Esophagus muscularis mucosa (tissue), 4 donors: ENCODE measurements at places on chromosomes 2 and 18.

GRCh38 chr2:233676046-233676445, 4.3 kb downstream of the UGT1A9 start:
- no peaks in the 10 kb centered on the region for H3K27me3 ChIP-seq
- no peaks in the 10 kb centered on the region for H3K4me1 ChIP-seq
- no peak overlapping the region for H3K4me3 ChIP-seq
- H3K27ac ChIP-seq = no peak overlapping the region
- no peaks in the 10 kb centered on the region for H3K36me3 ChIP-seq
- no peak for DNase-seq

- no peak overlapping the region for H3K27ac ChIP-seq
- peaks cover 9% of the 10 kb centered on the region for H3K36me3 ChIP-seq
- DNase-seq = no peak
- H3K4me3 ChIP-seq = no peak overlapping the region
- no peaks in the 10 kb centered on the region for H3K27me3 ChIP-seq
These were observed 117.0 kb downstream of the NFATC1 start for GRCh38 chr18:79512461-79513380.

DNA sequence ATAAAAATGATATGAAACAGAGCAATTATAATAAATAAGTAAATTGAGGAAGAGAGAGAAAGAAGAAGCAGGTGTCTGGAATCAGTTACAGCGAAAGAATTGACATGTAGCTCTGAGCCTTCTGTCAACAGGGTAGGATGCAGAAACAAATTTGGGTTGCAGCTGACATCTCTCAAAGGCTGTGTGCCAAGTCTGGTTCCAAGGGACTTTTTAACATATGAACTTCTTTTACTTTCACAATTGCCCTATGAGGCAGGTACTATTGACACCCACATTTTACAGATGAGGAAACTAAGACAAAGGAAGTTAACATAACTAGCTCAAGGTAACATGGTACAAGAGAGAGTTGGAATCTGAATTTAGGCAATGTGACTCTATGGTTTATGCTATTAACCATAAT, 260.0 kb downstream of the ASXL3 start:
- no peaks in the 10 kb centered on the region for H3K36me3 ChIP-seq
- H3K27ac ChIP-seq = no peak overlapping the region
- H3K27me3 ChIP-seq = no peaks in the 10 kb centered on the region
- H3K4me1 ChIP-seq = no peaks in the 10 kb centered on the region

GRCh38 chr2:105519516-105519915, 120.7 kb upstream of the FHL2 start:
- peaks cover 23% of the 10 kb centered on the region for H3K4me1 ChIP-seq
- no peak overlapping the region for H3K4me3 ChIP-seq
- no peaks in the 10 kb centered on the region for H3K36me3 ChIP-seq
- H3K27ac ChIP-seq = no peak overlapping the region
- no peak for DNase-seq

DNA sequence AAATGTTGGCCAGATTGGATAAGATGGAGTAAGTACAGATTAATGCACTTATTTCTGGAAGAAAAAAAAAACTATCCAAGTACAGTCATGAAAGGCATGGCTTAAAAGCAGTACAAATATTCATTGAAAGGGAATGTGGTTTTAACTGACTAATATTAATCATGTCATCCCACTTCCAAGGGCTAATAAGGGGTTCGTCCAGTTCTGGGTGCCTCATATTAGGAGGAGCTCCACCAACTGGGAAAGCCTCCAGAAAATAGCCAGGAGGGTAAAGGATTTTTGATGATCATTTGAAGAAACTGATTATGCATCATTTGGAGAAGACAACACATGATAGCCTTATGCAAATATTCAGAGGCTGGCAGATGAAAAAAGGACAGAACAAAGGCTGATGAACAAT, 115.2 kb upstream of the ARL5A start:
- peaks cover 9% of the 10 kb centered on the region for H3K4me1 ChIP-seq
- H3K27me3 ChIP-seq = no peaks in the 10 kb centered on the region
- no peaks in the 10 kb centered on the region for H3K36me3 ChIP-seq
- H3K27ac ChIP-seq = no peak overlapping the region
- DNase-seq = no peak

DNA sequence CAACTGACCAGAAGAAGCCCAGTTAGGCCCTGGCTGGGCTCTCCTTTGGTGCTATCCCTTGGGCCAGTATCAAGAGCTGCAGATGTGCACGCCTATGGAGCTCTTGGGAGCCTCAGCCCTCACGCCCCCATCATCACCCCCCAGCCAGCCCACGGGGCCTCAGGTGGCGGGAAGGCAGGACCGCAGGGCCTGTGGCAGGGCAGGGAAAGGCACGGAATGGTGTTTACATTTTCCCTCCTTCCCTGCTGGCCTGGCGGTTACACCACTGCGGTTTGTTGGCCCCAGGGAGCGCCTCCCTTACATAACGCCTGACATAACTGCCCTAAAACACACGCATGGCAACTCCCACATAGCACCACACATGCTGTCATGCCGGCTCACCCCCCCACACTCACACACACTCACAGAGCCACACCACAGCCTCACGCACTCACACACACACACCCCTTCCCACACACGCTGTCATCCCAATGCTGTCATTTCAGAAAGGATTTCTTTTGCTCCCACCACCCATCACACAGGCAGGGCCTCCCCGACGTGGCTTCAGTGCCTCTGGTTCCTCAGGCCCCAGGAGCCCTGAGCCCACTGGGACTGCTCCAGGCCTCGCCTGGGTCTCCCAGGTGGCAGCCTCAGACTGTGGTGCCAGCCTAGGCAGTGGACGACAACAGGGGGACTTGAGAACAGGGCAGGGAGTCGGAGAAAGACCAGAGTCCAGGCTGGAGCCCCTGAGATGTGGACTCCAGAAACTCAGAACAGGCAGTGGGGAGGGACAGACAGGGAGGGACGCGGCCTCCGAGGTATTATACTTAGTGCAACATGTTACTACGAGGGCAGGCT, 15.7 kb downstream of the ZFP36L2 start:
- DNase-seq = no peak
- H3K36me3 ChIP-seq = no peaks in the 10 kb centered on the region
- peaks cover 22% of the 10 kb centered on the region for H3K4me1 ChIP-seq
- no peaks in the 10 kb centered on the region for H3K27me3 ChIP-seq
- no peak overlapping the region for H3K4me3 ChIP-seq

DNA sequence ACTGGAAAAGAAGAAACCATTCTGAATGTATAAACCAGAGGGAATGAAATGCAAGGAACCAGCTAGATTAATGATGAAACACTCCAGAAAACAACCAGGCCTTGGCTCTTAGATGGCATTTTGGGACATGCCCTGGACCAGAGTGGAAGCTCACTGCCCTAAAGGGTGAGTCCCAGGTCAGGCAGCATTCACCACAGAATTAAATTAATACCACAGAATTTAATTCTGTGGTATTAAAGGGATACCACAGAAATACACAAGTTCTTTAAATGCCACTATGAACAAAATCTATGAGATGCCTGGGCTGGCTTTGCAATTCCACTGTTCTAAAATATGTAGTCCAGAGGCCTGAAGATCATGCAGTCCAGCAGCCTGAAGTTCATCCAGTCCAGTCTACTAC, 122.3 kb upstream of the KYNU start:
- no peak overlapping the region for H3K4me3 ChIP-seq
- no peaks in the 10 kb centered on the region for H3K36me3 ChIP-seq
- H3K4me1 ChIP-seq = no peaks in the 10 kb centered on the region
- H3K27ac ChIP-seq = no peak overlapping the region
- DNase-seq = no peak

GRCh38 chr18:53253789-53254188, 913.8 kb downstream of the DCC start:
- DNase-seq = no peak
- H3K36me3 ChIP-seq = no peaks in the 10 kb centered on the region
- H3K27me3 ChIP-seq = no peaks in the 10 kb centered on the region
- H3K27ac ChIP-seq = no peak overlapping the region
- H3K4me1 ChIP-seq = no peaks in the 10 kb centered on the region

DNA sequence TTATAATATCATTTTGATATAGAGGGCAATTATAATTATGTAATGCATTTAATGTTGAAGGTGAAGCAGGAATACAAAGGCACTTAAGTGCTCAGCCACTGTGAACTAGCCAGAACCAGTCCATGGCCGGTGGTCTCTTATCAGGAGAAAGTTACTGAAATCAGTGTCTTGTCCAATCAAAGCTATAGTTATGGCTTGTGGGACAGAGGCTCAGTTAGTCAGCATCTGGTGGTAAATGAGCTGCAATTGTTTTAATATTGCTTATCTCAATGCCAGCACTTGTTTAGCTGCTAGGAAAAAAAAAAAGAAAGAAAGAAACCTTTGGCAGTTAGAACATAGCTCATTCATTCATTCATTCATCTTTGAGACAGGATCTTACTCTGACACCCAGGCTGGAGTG, 3.8 kb upstream of the ALS2 start:
- no peak overlapping the region for H3K27ac ChIP-seq
- peaks cover 16% of the 10 kb centered on the region for H3K4me1 ChIP-seq
- DNase-seq = no peak
- no peaks in the 10 kb centered on the region for H3K27me3 ChIP-seq
- H3K4me3 ChIP-seq = no peak overlapping the region

DNA sequence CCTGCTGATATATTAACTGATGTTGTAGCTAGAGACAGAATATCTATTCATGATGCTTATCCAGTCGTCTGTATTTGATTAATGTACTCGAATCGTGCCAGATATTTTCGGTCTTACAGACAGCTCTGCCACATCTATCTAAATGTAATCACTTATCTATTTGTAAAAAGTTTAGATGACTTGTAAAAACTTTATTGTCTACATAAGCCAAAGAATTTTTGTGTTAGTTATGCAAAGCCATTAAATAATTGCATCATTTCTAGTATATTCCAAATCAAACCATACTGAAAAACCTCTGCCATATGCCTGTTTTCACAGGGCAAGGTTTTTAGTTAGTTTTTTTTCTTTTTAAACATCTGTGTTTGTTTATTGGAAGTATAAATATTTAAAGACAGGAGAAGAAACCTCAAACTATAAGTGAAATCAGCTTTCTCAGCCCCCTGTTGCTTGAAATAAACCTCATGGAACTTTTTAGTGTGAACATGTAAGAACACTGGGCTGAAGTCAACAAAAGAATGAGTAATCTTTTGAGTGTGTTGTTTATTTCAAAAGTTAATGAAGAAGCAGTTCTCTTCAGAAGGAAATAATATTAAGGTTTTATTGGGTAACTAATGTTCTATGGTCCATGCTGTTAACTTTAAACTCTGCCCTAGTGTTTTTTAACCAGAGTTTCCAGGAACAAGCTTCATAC, 657.6 kb upstream of the SYT4 start:
- H3K27ac ChIP-seq = peak overlapping the region; percentile 20
- H3K4me3 ChIP-seq = no peak overlapping the region
- DNase-seq = no peak
- no peaks in the 10 kb centered on the region for H3K36me3 ChIP-seq
- peaks cover 24% of the 10 kb centered on the region for H3K4me1 ChIP-seq

DNA sequence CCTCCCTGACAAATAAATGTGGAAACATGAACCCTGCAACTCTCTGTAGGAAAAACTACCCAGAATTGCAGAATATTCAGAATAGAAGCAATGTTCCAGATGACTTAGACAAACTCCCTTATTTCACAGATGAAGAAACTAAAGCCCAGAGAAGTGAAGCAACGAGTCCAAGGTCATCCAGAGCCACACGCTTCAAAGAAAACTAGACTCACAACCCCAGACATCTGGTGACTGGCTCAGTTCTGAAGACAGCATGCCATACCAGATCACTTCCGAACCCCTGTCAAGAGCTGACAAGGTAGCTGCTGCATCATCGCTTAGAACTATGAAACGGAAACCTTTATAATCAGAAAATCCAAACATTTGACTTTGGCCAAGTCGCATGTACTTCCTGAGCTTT, 101.3 kb downstream of the PID1 start:
- H3K4me3 ChIP-seq = no peak overlapping the region
- no peak overlapping the region for H3K27ac ChIP-seq
- no peaks in the 10 kb centered on the region for H3K27me3 ChIP-seq
- no peaks in the 10 kb centered on the region for H3K4me1 ChIP-seq

DNA sequence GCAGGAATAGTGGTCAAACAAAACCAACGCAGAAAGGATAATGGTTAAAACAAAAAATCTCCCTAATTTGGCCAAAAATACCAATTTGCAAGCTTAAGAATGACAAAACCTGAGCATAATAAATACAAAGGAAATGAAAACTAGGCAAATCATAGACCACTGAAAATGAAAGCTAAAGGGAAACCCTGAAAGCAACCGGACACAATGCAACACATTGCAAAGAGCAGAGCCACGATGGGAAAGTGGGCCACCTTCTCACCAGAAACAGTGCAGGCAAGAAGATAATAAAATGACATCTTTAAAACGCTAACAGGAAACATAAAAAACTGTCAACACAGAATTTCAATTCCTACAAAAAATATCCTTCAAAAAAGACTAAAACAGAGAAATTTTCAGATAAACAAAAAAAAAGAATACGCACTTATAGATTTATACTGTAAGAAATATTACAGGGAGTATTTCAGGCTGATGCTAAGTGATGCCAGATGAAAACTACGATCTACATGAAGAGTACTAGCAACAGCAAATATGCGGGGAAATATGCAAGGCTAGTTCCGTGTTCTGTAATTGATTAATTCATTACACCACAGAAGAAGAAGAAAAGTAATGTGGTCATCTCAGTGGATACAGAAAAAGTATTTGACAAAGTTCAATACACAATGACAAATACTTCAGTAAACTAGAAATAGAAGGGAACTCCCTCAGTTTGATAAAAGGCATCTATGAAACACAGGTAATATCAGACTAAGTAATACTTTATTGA, 239.5 kb downstream of the L3MBTL4 start:
- H3K4me3 ChIP-seq = no peak overlapping the region
- no peak for DNase-seq
- H3K4me1 ChIP-seq = no peaks in the 10 kb centered on the region
- no peak overlapping the region for H3K27ac ChIP-seq
- H3K27me3 ChIP-seq = no peaks in the 10 kb centered on the region

- H3K27ac ChIP-seq = no peak overlapping the region
- H3K4me3 ChIP-seq = no peak overlapping the region
- H3K36me3 ChIP-seq = no peaks in the 10 kb centered on the region
- no peak for DNase-seq
- no peaks in the 10 kb centered on the region for H3K4me1 ChIP-seq
These were observed 279.7 kb downstream of the MBD2 start for GRCh38 chr18:53944721-53945120.

GRCh38 chr2:1219901-1220573, 193.2 kb upstream of the TPO start:
- H3K27me3 ChIP-seq = no peaks in the 10 kb centered on the region
- no peaks in the 10 kb centered on the region for H3K4me1 ChIP-seq
